ENCODE measurements at places on chromosomes 6 and 20. TPM values are rescaled to one million over a fixed set of nuclear protein-coding genes. Genes with fewer than 3 reads are reported as not detected.

Gene KIF6
- total RNA-seq, result 0.33 TPM

Gene RGS17
- 27.5 TPM for total RNA-seq

Gene B3GAT2
- total RNA-seq, result under 0.01 TPM

Gene SEMG1
- total RNA-seq, result not detected

Gene CPNE5
- under 0.01 TPM for total RNA-seq

Gene TSPO2
- total RNA-seq, result not detected

Gene LINC00237
- not detected for total RNA-seq

Gene FHL5
- total RNA-seq, result not detected

Gene KIF25
- total RNA-seq, result not detected

All from uterine smooth muscle cell (primary cell).